Frontal cortex (tissue), 4 donors: ENCODE measurements at places on chromosomes 7 and 10.

DNA sequence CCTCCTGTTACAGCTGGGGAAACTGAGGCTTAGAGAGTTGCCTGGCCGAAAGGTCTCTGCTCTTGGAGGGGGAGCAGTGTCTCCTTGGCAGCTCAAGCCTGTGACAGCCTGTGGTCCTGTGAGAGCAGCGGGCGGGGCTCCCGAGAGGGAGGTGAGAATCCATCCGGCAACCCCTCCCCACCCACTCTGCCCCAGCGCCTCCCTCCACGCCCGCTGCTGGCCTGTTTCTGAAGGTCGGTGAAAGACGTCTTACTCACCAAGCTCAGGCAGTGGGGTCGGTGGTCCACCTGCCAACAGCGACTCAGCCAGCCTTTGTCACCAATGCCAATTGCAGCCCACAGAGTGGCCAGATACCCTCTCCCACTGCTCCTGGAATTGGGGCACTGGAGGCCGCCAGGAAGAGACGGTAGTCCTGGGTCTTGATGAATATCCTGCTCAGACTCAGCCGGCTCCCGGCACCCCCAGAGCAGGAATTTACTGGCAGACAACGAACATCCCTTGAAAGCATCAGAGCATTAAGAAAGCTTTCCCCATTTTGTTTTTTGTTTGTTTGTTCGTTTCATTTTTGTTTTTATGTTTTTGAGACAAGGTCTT, 7.4 kb upstream of the TTYH3 start:
- DNase-seq, result no peak

DNA sequence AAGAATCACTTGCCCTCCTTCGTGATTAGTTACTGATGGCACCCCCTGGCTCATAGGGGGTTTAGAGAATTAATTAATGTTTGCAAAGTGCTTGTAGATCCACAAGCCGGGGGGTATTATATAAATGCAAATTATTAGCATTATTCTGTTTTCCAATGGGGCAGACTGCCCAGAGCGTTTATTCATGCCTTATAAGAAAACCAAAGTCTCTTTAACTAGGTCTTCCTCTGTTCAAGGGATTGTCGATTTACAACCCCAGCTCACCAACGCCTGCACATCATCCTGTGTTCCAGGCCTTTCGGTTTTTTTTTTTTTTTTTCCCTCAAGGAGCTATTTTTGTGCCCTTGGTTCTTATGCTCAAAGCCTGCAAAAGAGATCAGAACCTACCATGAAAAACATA, 630.7 kb downstream of the PARD3 start:
- DNase-seq, result no peak

- no peak for DNase-seq
These were observed 138.1 kb downstream of the ARHGAP22 start for GRCh38 chr10:48466611-48467240.

DNA sequence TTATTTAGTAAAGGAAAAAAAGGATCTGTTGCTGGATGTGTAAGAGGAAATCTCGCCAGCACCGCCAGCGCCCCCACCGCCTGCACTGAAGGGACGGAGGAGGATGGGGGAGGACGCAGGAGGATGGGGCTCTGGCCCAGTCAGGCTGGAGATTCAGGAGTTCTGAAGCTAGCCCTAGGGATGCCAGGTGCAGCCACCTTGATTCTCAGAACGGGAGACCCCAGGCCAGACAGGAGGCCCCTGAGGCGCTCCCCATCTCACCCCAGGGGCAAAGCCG, 1.3 kb downstream of the CAMK2B start:
- no peak for DNase-seq

- DNase-seq, result no peak
These were observed 238.9 kb downstream of the CAMK1D start for GRCh38 chr10:12588091-12588860.

GRCh38 chr10:86387178-86387794, 20.7 kb upstream of the GRID1 start:
- no peak for DNase-seq

DNA sequence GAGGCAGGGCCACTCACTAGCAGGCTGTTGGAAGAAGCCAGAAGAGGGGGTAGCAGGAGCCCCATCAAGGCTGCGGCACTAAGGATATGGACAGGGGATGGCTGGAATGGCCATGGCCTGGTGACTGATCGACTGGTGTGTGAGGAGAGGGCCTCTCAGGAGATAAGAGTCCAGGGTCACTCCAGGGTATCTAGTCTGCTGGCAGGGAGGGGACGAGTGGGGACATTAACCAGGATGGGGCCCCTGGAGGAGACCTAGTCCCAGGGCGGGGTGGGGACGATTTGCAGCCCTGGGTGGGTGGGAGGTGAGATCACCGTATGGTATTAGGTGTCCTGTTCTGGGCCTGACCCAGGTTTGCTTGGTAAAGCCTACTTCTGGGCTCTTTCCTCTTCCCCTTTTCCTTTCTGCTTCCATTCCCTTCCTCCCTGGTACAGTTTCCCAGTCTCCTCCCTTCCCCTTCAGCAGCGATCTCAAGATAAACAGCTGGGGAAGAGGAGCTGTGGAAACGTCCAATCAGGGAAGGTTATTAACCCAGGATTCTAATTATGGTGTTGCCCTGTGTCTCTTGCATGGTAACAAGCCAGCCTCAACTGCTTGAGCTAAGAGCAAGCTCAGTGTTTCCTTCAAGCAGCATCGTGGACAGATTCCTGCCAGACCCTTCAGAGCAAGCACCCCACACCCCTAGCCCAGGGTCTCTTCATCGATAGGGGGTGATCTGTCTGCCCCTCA, 233.2 kb downstream of the RPS24 start:
- DNase-seq, result no peak

DNA sequence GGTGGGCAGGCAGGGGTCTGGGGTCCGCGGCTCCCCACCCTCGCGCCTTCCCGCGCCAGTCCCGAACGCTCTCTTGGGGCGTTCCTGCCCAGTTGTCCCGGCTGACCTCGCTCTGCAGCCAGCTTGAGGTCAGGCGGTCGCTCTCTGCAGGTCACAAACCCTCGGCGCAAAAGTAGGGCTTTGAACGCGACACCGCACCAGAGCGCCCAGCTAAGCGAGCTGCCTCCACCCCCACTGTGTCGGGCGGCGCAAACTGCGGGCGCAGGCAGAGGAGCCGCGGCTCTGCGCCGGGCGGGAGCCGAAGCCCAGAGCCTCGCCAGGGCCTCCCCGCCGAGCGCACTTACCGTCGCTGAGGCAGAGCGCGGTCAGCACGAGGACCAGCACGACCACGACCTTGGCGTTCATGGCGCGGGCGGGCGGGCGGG, 284 bp downstream of the CXCL12 start:
- peak; percentile 45 for DNase-seq

- DNase-seq, result no peak
These were observed 25.5 kb downstream of the FAM107B start for GRCh38 chr10:14749070-14749809.

GRCh38 chr10:128222332-128222849, 96.2 kb upstream of the MKI67 start:
- no peak for DNase-seq

GRCh38 chr10:97097084-97097433, 88.7 kb downstream of the SLIT1 start:
- DNase-seq, result no peak

GRCh38 chr7:64101943-64102655, 56.9 kb downstream of the ZNF727 start:
- DNase-seq, result no peak

DNA sequence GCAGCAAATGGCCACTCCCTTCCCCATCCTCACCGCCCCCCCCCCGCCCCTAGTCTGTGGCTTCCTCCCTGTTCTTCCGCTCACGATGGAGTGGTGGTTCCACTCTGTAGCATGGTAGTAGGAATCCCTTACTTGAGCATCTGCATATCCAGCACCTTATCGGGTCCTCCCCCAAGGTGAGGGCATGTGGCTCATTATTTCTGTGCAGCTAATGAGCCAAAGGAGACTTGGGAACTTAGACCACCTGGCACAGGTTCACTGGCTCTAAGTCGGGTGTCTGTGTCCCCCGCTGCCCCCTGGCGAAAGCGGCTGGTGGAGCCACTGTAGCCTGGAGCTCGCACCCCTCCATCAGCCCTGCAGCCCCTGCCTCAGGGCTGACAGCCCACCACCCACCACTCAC, 22.8 kb upstream of the GPR26 start:
- no peak for DNase-seq

DNA sequence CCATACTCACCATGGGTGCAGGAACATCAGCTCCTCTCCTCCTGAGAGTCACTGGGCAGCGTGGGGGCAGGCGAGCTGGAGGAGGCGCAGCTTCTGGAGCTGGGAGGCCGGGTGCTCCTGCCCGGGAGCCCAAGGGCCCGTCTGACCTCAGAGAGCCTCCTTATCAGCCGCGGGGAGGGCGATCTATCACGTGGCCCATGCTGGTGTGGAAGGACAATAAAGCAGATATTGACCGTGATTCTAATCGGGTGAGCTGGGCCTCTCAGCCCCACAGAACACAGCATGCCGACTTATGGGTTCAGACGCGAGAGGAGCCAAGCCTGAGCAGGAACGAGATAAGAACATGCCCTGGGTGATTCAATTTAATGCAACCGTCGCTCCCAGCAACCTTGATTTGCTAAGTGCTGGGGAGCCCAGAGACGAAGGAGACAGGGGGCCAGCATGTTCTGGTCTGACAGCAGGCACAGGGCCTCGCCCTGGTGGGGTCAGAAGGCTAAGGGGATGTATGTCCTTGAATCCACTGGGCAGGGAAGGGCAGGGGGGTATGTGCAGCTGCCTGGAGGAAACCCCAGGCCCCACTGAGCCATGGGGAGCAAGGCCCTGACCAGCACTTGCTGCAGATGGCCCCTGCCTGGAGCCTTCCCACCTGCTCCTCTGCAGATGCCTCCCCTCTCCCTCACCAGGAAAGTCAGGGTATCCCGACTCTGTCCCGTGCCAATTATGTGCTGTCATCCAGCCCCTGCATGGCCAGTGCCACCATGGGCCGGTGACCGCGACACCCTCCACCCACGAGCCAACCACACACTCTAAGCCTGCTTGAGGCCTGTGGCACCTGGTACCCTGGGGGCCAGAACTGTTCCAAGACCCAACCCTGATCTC, 95.3 kb upstream of the RET start:
- no peak for DNase-seq

DNA sequence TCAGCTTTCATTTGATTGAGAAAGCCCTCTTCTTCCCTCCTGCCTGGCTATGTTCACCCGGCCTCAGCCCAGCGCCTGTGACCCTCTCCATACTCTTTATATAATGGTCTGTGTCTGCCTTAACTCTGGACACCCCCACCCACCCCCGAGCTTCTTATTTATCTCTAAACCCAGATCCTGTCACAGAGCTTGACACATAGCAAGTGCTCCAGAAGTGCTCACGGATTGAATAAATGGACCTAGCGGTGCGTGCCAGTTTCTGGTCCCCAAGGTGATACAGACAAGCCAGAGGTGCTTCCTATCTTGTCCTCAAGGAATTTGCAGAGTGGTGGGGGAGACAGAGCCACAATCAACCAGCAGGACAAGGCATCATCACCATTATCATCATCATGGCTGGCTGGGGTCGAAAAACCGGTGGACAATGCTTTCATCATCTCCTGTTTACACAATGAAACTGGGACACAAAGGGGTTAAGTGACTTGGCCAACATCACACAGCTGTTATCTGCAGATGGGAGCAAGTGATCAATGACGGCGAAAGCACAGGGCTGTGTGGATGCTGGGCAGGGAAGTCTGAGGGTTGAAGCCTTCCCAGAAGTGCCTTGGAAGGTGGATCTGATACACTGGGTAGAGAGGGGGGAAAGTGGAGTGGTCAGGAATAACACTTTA, 2.2 kb upstream of the LOXL4 start:
- no peak for DNase-seq

- DNase-seq, result peak; percentile 9
These were observed 822 bp downstream of the SAMD9L start for GRCh38 chr7:93147363-93147762.

DNA sequence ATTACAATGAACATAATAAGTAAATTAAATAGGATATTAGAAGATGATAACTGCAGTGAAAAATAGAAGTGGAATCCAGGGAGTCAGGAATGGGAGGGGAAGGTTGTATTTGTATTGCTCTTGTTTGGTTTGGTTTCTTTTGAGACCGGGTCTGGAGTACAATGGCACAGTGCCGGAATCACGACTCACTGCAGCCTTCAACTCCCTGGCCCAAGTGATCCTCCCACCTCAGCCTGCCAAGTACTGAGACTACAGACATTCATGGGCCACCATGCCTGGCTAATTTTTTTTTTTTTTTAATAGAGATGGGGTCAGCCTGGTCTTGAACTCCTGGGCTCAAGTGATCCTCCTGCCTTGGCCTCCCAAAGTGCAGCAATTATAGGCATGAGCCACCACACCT, 59.9 kb upstream of the LRRC4 start:
- no peak for DNase-seq

DNA sequence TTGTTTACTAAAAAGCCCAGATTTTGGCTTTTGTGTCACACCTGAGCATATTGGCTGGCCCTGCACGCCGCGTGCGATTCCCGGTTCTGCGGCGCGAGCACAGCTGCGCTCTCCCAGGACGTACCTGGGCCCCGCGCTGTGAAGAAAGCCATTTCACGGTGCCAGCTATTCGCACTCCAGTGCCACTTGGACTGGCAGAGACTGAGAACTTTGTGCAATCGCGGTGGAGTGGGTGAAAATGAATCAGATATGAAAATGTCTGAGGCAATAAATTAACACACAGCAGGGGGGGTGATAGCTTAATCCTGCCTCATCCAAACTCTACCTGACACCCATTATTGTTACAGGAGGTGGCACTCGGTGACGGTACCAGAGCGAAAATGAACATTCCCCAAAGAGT, 330.1 kb upstream of the MGMT start:
- no peak for DNase-seq

DNA sequence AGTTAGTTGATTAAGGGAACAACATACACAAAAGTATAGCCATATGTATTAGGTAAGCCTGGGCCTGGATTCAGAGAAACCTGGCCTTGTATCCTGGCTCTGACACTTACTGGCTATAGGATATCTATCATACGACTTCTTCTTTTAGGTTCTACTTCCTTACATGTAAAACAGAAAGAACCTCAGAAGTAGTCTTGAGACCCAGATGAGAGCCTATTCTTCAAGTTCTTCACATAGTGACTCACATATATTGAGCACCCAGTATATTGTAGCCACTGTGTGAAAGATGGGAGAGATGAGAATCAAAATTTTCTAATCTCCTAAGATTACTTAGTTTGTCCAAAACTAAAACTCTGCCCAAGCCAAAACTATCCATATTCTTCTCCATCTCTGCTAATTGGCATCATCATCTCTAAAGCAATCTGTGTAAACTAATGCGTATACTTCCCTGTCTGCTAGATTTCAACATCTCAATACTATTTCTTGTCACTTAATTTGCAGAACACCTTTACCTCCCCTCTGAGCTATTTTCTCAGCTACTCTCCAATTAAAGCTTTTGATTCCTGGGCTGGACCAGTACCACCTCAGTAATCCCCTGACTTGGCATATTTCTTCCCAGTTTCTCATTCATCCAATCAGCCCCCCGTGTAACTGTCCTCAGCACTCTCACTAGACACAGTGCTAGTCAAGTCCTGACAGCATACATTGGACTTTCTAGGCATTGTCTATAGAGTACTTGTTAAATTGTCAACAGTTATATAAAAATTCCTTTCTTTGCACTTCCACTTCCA, 53.5 kb upstream of the MET start:
- DNase-seq, result no peak
